ENCODE measurements at places on chromosomes 2 and 18. TPM values are rescaled to one million over a fixed set of nuclear protein-coding genes. Genes with fewer than 3 reads are reported as not detected.

GRCh38 chr2:180722551-180723239 is 257.7 kb upstream of the UBE2E3 start:
- no peak for DNase-seq

Gene GCFC2
- total RNA-seq = 19.8 TPM

- DNase-seq = no peak
Observed at GRCh38 chr2:200625282-200625681, 39.5 kb downstream of the AOX1 start.

DNA sequence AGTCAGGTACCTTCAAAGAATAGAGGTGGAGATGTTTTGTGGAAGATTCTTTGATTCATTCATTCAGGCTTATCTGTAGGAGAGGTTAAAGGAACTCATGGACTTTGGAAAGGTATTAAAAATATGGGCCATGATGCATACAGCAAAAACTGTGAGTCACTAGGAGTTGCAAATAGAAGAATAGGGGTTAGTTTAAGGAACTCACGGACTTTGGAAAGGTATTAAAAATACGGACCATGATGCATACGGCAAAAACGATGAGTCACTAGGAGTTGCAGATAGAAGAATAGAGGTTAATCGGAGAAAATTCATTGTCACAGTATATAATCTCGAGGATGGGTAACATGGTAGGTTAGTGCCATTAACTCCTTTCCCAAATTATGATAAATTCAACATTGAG is 41.2 kb downstream of the SLC9A2 start:
- peak; percentile 33 for DNase-seq

GRCh38 chr2:101872480-101872879 is 119.3 kb upstream of the IL1R2 start:
- DNase-seq = no peak

Gene GTF3C2
- 72.5 TPM for total RNA-seq

- DNase-seq = no peak
Observed at GRCh38 chr2:21818212-21818795, 694.5 kb downstream of the TDRD15 start.

GRCh38 chr2:69848186-69848790 is 18.8 kb downstream of the GMCL1 start:
- DNase-seq = no peak

GRCh38 chr18:43572163-43572562 is 294.9 kb upstream of the SYT4 start:
- DNase-seq = no peak

DNA sequence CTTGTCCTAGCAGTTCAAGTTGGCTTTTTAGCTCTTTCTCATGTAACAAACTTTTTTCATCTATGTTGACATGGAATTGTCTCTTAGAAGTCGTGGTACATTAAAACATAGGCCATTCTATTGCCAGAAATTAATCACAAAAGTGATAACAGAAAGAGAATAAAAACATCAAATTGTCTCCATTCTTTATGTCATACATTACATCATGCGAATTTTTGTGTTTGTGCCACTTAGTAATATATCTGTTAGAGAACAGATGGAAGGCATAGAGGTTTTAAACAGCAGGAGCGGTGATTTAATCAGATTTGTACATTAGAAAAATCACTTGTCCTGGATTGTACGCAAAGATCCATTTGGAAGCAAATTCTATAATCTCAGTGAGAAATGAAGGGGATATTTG is 136.5 kb upstream of the CDH20 start:
- DNase-seq = no peak

DNA sequence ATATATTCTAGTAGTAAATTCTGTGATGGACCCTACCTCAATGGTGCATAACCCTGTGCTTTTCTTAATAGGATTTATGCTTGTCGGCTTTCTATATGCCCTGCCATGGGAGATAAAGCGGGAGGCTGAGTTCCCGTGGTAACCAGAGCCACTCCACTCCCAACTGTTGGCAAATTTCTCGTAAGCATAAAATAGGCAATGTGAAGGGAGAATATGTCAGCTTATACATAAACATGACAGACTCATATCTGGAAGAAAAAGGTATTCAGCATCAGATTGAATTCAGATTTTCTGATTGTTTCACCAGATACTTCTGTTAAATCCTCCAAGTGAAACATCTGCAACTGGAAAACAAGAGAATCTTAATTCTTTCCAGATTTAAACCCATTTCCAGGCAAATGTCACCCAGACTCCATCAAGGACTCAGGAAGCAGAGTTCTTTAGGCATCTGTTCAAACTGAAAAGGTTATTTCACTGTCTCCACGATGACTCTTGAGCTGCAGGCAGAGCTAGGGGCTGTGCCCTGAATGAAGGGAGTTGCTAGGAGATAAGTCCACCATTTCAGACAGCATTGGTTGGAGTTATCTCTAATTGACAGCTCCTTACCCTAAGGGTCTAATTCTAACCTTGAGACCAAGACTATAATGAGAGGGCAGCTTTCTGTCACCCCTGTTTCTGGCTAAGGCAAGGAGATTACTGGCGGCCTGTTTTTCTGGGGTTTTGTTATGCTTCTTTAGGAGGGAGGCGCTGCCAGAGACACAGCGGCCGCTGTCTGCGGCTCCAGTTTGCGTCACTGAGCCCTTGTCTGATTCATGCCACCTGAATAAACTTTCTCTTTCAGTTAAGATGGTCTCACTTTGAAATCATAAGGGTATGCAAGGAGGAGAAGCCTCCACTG is 381.3 kb downstream of the SOX11 start:
- peak; percentile 62 for DNase-seq

DNA sequence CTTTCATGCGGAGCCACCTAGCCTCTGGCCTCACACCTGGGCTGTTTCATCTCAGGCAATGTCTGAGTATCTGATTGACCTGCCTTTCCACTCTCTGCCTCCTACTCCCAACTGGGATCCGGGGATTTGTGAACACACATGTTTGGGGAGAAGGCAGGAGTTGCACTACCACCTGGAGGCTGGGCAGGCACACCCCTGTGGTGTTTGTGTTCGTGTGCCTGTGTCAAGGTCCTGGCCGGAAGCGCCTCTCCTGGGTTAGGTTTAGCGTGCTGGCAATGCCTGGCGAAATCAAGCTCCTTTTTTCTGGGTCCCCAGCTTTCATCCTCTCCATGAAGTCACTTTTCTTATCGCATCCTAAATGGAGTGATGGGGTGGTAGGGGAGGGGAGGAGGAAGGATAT is 63.9 kb downstream of the GATA6 start:
- no peak for DNase-seq

DNA sequence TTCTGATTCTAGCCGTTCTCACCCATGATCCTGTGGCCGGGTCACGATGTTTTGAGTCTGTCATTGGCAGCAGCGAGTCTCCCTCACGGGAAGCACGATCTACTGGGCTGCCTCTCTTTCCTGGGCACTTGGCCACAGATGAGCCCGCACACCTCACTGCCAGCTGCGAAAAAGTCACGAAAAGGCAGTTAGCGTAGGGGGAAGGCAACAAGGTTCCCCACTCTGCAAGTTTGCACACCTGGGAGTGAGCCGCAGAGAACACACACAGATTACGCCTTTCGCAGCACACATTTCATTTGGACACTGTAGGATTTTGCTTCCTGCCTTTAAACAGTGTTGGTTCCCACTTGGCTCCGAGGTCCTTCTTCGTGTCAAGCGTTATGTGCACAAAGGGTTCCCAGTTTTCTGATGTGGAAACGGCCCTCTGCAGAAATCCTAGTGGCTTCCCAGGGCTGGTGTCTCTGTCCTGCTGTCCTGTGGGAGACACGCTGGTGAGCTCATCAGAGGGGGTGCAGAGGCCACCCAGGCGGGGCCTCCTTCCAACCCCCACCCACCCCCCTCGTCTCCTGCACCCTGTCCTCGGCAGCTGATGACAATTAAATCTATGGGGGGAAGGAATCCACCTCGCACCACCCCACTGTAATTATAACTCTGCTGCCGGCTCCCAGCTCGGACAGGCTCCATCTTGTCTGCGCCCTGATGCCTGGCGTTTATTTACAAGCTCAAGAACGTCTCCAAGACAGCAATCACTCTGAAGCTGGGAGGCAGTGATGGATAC is 157.3 kb upstream of the SALL3 start:
- DNase-seq = no peak

- DNase-seq = no peak
Observed at GRCh38 chr2:174595116-174595809, 2.3 kb downstream of the WIPF1 start.

Gene CHRNG
- total RNA-seq = not detected

Gene SPATA3
- total RNA-seq = not detected

DNA sequence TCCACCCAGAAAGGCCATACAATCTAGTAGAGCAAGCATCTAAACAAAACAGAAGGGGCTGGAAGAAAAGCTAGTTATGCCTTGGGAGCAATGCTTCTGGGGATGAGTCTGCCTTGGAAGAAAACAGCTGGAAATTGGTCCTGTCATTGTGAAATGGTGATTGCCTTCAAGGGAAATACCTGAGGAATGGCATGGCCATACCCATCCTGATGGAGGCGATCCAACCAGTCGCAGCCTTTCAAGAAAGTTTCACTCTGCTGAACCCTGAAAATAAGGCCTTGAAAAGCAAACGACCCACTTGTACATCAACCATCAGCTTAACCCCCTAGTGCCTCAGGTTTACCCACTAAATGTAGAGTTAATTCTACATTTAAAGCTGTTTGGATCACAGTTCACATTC is 72.6 kb upstream of the PID1 start:
- no peak for DNase-seq

Gene MERTK
- total RNA-seq = 2.4 TPM

DNA sequence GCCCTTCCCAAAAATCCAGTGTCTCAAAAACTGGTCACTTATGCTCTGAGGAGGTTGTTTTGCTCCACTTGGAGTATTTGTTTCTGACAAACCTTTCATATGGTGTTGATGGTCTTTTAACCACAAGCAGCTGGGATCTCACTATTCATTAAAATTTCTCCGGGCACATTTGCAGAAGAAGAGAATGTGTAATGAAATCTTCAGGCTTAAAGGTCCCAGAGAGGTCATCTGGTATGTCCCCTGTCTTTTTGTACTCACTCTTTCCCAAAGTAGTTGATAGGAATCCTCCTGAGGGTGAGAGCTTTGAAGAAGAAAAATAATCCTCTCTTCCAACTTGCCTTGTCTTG is 430.8 kb downstream of the SETBP1 start:
- DNase-seq = no peak

DNA sequence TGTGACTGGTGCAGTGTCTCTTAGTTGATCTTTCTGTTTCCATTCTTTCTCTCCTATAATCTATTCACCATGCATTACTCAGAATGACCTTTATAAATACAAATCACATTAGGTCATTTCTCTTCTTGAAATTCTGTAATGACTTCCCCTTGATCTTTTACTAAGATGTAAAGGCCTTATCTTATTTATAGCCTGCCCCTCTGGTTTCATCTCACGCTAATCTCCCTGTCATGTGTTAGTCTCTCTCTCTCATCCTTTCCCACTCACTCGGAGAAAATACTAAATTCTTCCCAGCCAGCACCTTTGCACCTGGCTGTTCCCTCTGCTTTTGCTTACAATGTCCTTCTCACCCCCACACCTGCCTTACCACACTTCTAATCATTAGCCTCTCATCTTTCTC is 530.8 kb downstream of the ADCYAP1 start:
- DNase-seq = no peak

DNA sequence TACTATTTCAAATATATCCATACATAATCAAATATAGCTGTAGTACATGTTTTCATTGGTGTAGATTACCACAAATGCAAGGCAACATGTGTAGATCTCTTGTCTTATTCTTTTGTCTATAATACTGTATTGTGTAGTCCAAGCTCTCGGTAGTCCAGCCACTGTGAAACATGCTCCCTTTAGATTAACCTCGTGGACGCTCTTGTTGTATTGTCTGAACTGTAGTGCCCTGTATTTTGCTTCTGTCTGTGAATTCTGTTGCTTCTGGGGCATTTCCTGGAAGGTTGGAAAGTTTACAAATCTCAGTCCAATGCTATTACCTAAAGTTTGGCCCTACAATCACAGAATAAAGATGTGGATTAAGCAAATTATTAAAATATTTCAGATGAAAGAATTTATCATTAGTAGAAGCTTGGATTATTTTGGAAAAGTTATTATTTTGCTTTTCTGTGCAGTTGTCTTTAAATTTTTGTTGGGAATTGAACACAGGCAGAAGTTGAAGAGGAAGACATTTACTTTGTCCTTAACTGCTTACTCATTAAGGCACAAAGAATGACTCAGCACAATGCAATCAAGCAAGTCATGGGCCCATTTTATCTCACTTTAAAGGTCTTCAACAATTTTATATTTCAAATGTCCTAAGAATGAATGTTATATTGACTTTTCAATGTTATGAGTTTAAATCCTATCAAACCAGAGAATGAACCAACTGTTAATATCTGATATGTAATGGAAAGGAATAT is 103.4 kb upstream of the CAVIN2 start:
- peak; percentile 30 for DNase-seq

GRCh38 chr2:218093879-218094278 is 24.8 kb downstream of the RUFY4 start:
- no peak for DNase-seq

DNA sequence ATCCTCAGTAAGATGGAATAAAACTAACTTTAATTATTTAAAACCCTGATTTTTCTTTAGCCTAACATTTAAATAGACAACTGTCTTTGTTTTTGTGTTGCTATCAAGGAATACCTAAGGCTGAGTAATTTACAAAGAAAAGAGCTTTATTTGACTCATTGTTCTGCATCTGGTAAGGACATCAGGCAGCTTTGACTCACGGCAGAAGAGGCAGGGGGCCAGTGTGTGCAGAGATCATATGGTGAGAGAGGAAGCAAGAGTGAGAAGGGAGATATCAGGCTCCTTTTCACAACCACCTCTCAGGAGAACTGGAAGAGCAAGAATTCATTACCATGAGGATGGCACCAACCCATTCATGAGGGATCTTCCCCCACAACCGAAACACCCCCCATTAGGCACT is 64.6 kb upstream of the TFPI start:
- peak; percentile 41 for DNase-seq

GRCh38 chr18:12236934-12237832 is 17.0 kb upstream of the CIDEA start:
- DNase-seq = peak; percentile 33

Data from HT1080 (cell line).